GM12891 (cell line): ENCODE measurements at places on chromosomes 1 and 21.

GRCh38 chr1:58754073-58754613, 29.7 kb downstream of the JUN start:
- no peak for DNase-seq

- DNase-seq: no peak
These were observed 20.3 kb upstream of the C2CD2 start for GRCh38 chr21:41973861-41974751.

DNA sequence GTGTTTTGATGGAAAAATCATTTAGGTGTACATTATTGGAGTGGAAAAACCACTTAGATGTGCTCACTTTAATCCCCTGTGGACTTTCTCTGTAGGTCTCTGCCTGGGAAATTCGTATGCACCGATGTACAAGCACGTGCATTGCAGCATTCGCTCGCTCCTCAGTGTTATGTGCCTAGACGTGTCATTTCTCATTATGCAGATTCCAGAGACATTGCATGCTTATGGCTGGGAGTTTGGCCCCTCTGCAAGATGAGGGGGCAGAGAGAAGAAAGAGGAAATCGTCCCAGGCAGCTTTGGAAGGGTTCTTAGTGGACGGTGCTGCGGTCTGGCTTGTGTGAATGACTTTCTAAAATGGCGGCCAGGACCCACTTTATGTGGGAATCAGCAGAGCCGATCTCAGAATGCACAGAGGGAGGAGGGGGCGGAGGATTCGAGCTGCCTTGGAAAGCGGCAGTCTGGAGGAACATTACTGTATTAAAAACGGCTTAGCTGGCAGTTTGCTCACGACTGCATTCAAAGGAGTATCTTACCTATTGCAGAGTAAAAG, 2.3 kb downstream of the SPEN start:
- no peak for DNase-seq

- no peak for DNase-seq
These were observed 356.1 kb downstream of the LMO4 start for GRCh38 chr1:87684713-87685205.

DNA sequence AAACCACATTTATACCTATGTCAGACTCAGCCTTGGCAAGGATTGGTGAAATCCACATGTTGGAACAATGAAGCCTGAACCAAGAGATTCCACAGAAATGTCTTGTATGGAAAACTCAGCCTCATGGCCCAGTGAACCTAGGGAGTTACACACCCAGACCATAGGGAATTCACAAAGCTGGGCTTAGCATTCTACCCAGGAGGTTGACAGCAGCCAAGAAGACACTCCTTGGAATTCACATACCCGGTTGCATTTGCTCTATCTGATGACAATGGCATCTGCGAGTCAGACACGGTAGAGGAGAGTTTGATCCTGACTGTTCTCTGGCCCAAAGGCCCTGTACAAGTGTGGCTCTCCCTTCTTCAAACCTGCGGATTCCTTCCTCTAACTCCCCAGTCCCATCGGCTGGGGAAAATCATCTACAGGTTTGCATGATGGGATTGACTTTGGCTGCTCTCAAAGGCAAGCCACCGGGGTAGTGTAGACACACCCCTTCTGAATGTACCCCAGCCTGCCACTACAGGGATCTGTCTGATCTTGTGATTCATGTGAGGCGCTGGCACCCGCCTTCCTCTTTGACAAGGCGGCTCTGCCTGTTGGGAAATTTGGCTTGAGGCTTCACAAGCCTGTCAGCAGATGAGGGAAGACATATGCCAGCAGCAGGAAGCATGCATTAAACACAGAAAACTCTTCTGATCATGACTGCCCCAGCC, 297.3 kb upstream of the KAZN start:
- DNase-seq: no peak

GRCh38 chr1:201026234-201026633, 2.7 kb upstream of the KIF21B start:
- DNase-seq: no peak

DNA sequence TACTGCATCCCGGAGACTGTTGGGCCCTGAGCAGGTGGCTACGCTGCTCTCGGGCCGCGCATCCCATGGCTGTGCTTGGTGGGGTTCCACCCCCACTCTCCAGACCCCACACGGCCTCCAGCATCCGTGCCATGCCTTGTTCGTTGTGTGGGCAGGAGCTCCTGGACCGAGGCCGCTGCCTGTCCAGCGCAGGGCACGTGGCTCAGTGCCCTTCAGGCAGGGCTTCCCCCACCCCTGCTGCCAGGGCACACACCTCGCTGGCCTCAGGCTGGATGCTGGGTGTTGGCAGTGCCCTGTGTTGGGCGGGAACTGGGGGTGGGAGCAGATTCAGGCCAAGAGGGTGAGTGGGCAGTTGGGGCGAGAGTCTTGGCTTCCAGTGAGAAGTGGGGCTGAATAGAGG, 9.9 kb downstream of the PRKCZ start:
- DNase-seq: no peak

DNA sequence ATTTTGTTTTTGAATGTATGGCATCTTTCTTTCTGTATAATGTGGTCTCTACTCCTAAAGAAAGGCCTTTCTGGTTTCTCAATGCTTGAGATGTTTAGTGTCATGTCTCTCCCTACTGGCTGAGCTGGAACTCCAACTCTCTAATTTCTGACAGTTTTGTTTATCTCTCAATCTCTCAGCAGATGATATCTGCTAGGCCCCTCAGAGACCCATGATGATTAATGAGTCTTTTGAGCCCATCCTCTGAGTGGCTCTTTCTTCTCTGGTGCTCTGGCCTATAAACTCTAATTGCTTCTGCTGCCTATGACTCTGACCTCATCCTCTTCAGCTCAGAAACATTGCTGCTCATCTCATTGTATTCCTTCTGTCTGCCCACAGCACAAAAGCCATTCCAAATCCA, 46.6 kb downstream of the CRB1 start:
- DNase-seq: no peak

DNA sequence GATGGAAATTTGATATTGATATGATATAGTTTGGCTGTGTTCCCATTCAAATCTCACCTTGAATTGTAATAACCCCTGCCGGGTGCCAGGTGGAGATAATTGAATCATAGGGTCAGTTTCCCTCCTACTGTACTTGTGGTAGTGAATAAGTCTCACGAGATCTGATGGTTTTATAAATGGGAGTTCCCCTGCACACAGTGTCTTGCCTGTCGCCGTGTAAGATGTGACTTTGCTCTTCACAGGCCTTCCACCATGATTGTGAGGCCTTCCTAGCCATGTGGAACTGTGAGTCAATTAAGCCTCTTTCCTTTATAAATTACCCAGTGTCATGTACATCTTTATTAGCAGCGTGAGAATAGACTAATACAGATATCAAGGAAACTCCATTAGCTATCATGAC, 74.6 kb downstream of the MAP3K7CL start:
- no peak for DNase-seq

GRCh38 chr1:938088-938683, 14.5 kb downstream of the SAMD11 start:
- DNase-seq: no peak

DNA sequence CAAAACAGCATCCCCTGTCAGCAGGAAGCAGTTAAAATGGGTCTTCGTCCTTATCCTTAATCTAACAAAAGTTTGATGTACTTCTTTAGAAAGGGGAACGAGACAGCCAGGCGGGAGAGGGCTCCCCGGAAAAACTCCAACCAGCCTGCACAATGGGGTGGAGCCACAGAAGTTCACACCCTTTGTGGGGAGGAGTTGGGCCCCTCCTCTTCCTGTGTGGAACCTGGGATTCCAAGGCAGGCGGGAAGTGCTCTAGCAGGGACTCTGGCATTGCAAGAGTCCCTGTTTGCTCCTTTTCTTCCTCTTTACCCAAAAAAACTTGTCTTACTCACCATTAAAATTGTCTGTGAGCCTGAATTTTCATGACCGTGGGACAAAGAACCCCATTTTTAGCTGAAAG, 47.7 kb downstream of the FCRL5 start:
- no peak for DNase-seq

DNA sequence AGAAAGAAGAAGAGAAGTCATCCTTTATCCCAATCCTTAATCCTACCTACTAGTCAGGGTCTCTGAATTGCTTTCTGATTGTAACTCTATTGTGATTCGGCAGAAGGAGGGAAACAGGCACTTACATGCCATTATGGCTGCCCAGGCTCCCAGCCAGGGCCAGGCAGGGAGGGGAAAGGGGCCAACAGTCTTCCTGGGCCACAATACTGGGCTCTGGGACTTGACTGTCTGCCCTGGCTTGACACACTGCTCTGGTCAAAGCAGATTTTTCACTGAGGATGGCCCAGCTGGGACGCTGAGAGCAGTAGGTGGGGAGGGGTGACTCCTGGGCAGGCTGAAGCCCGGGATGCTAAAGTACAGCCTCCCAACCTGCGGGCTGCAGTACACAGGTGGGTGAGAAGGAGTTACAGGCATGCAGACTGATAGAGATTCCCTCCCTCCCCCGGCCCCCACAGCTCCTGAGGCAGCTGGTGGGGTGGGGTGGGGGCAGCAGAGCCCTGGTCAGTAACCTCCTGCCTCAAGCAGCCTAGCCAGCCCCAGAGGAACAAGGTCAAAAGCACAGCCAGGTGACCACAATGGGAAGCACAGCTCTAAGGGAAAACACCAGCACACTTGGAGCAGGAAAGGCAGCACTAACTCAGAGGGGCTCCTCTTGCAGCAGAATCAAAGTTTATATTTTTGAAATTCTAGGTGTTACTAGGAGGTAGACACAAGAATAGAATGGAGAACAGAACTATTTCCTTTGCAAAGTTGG, 25.3 kb downstream of the KCND3 start:
- no peak for DNase-seq

DNA sequence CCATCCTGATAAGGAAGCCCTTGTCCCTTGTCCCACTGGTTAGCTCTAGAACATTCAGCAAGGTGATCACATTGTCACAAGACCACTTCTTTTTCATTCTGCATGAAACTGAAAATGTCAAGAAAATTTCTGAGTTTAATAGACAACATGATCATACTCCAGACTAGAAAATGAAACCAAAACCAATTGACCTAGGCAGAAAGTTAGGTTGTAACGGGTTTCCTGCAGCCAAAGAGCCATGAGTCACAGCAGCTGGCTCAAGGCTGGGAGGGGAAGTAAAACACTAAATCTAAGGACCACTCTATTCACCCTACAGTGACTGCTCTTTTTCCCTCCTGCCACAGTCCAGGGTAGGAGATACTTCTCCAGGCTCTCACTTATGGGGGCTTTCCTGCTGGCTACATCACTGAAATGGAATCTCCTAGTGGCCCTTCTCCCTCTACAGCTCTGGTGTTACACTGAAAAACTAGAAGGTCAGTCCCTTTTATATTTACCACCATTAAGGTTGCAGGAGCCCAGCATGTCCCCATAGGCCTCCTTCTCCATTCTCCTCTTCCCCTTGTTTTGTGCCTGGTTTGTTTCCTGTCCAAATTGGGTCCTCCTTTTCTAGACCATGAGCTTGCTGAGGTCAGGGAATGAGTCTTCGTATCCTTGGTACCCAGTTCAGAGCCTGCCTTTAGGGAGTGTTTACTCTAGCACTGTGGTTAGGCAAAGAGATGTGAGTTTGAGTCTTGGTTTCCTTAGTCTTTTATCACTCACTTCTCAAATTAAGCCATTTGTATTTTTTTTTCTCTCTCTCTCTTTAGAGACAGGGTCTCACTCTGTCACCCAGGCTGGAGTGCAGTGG, 236.5 kb upstream of the JUN start:
- no peak for DNase-seq

- no peak for DNase-seq
These were observed 10.6 kb upstream of the HLCS start for GRCh38 chr21:36976882-36977651.

GRCh38 chr1:152968248-152968647, 2.2 kb upstream of the SPRR4 start:
- DNase-seq: no peak

GRCh38 chr1:116817582-116818064, 63.4 kb downstream of the CD2 start:
- DNase-seq: peak; percentile 30

- DNase-seq: no peak
These were observed 22.2 kb upstream of the GPR25 start for GRCh38 chr1:200850554-200850953.

- peak; percentile 77 for DNase-seq
These were observed 4.1 kb upstream of the TFAP2E start for GRCh38 chr1:35568975-35569395.

DNA sequence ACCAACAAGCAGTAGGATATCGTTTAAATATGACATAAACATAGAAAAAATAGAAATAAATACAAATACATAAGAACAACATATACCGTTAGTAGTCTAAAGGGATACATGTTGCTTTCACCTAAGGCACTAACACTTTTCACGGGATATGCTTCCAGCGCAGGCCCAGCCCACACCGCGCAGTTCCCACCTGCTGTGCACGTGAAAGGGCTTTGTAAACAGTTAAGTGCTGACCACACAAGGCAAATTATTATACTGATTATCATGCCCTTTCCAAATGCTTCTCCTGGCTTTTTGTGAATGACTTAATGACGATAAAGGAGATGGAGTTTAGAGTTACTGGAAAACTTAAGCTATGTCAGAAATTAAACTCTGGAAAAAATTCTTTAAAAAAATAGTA, 11.3 kb upstream of the IL22RA1 start:
- DNase-seq: no peak

GRCh38 chr1:25257196-25257595, 9.9 kb upstream of the RSRP1 start:
- no peak for DNase-seq

DNA sequence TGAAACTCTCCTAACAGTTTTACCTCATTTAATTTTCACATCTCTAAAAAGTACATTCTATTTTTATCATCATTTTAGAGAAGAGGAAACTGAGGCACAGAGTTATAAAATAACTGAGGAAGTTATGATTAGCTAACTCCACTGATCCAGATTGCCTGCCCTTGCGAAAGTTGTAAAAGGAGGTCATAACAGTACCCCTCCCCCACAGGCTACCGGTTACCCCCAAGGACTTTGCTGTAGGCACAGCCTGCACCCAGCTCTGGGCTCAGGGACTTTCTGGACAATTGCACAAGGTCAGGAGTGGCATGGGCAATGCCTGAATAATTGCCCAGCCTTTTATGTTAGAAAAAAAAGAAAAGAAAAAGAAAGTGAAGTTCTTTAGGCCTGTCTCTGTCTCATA, 22.7 kb downstream of the PIGM start:
- DNase-seq: no peak

DNA sequence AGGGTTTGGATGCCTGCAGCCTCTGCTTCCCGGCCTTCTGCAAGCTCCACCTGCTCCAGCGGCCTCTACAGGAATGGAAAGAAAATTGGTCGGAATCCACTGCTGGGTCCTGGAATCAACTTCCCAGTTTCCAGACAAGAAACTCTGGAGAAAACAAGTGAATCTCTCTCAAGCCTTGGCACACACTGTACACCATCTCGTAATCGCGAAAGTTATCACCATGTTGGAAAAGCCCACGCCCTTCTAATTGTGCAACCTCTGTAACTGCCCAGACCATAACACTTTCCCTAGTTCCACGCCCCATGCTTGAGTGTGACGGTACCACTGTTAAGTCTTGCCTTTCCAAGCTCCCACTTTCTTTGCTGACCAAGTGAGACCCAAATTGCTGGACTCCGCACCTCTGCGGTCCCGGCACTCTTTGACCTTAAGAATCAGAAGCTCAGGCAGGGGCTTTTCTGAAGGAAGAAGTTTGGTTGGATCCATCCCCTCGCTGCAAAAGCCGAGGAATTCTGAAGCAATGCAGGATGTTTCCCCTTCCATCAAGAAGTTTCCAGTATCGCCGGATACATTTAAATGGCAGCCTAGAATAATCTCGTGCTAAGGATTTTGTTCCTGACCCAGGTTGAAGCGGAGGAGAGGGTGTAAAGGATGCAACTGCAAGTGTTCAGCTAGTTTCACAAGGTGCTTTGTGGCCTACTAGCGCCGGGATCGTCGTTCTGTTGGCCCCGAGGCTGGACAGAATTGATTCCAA, 6.2 kb downstream of the NR5A2 start:
- no peak for DNase-seq

GRCh38 chr1:43512681-43513080, 18.0 kb upstream of the PTPRF start:
- DNase-seq: no peak
